Thoracic aorta (tissue), 2 donors: ENCODE measurements at places on chromosomes 12 and 14. TPM values are rescaled to one million over a fixed set of nuclear protein-coding genes. Genes with fewer than 3 reads are reported as not detected.
A peak's percentile ranks its signal among the peaks of the same experiment; 100 is the strongest.

DNA sequence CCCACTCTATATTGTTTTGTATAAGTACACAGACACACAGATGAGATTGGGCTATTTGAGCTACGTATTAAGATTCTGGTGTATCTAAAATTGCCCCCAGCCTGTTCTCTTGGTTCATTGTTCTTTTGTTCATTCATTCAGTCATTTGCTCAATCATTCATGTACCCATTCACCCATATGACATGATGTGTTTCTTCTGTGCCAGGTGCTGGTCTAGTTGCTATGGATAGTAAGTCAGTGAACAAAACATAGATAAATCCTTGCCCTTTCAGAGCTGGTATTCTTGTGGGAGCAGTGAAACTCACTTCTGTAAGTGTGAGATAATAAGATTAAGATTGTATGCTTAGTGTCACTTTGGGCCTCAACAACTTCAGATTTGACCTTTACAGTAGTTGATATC lies 191.3 kb downstream of the TMTC2 start:
- H3K27ac ChIP-seq = no peak overlapping the region
- no peaks in the 10 kb centered on the region for H3K36me3 ChIP-seq
- no peaks in the 10 kb centered on the region for H3K27me3 ChIP-seq
- peaks cover 6% of the 10 kb centered on the region for H3K4me1 ChIP-seq
- no peak overlapping the region for H3K4me3 ChIP-seq
- no peak for DNase-seq

- no peaks in the 10 kb centered on the region for H3K4me1 ChIP-seq
- H3K27ac ChIP-seq = no peak overlapping the region
- no peaks in the 10 kb centered on the region for H3K27me3 ChIP-seq
- no peaks in the 10 kb centered on the region for H3K36me3 ChIP-seq
These were observed 48.3 kb upstream of the COCH start for GRCh38 chr14:30826070-30826469.

DNA sequence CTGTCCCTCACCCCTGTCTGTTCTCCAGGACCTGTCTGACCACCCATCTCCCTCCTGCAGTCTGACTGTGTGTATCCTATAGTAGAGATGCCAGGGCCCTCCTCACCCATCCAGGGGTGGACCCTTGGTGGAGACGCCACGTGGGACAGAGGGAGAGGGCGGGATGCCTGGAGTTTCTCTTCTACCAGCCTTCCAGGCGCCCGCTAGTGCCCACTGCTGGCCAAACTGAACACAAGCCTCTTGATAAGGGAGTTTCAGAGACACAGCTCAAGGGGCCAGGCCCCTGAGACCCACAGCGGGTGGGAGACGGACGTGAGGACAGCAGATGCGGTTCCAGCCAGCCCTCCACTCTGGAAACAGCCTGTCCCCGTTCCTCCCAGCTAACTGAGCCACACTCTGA lies 147.3 kb downstream of the RBM19 start:
- no peak overlapping the region for H3K4me3 ChIP-seq
- H3K27ac ChIP-seq = no peak overlapping the region
- H3K36me3 ChIP-seq = no peaks in the 10 kb centered on the region
- no peaks in the 10 kb centered on the region for H3K4me1 ChIP-seq
- DNase-seq = no peak

DNA sequence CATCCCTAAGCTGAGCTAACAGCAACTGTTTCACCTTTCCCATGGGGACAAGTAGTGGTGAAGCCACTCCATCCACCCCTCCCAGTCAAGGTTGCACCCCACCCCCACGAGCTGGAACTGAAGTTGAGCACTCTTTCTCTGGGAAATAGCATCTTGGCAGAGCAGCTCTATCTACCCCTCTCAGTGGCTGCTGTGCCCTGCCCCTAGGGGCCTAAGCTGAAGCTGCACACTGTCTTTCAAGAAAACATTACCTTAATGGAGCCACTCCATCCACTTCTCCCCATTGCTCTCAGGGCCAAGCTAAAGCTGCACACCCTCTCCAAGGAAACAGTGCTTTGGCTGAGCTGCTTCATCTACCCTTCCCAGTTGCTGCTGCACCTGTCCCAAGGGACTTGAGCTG lies 170.6 kb upstream of the CCDC196 start:
- no peak for DNase-seq
- H3K27me3 ChIP-seq = no peaks in the 10 kb centered on the region
- no peak overlapping the region for H3K27ac ChIP-seq
- H3K36me3 ChIP-seq = no peaks in the 10 kb centered on the region
- H3K4me3 ChIP-seq = no peak overlapping the region

GRCh38 chr12:90245391-90245790 lies 536.8 kb upstream of the ATP2B1 start:
- H3K36me3 ChIP-seq = no peaks in the 10 kb centered on the region
- H3K4me1 ChIP-seq = peaks cover 23% of the 10 kb centered on the region
- no peak overlapping the region for H3K27ac ChIP-seq
- no peaks in the 10 kb centered on the region for H3K27me3 ChIP-seq

- H3K27me3 ChIP-seq = no peaks in the 10 kb centered on the region
- DNase-seq = no peak
These were observed 69.4 kb downstream of the SPATA7 start for GRCh38 chr14:88454886-88455285.

Gene GPR135
- total RNA-seq = 13.8 TPM

Gene KRT74
- not detected for total RNA-seq

DNA sequence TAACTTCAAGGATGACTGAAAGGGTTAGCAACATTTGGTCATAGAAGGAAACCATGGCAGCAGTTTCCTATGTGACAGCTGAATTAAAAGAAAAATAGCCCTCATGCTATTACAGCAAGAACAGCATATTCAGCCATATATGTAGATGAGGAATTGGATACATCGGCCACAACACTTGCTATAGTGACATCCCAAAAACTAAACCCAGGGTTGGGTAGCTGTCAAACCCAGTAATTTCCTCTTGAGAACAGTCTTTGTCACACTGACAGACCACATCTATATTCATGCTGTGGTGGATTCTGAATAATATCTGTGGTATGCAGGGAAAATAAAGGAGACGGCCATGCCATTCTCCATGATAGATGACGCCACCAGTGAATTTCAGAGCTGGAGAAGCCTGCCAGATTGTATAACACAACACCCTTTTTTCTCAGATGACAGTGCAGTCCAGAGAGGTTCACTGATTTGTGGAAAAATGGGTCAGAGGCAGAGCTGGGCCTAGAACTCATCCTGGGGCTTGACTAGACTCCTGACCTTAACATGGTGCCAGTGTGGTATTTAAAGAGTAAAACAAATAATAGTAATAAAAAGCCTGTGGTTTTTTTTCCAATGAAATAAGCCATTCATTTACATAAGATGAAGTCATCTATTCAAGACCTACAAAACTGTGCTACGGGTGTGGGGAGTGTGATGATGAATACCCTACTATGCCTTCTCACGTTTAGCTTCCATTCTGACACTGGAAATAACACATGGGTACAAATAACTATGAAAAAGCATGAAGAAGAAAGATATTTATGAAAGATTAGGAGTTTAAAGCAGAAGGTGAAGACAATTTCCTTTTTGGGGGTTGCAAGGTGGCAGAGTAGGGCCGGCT lies 32.3 kb downstream of the EFCAB11 start:
- H3K27me3 ChIP-seq = no peaks in the 10 kb centered on the region
- peak overlapping the region; percentile 1 for H3K27ac ChIP-seq
- no peak for DNase-seq
- no peaks in the 10 kb centered on the region for H3K36me3 ChIP-seq

Gene LHX5
- total RNA-seq = not detected

DNA sequence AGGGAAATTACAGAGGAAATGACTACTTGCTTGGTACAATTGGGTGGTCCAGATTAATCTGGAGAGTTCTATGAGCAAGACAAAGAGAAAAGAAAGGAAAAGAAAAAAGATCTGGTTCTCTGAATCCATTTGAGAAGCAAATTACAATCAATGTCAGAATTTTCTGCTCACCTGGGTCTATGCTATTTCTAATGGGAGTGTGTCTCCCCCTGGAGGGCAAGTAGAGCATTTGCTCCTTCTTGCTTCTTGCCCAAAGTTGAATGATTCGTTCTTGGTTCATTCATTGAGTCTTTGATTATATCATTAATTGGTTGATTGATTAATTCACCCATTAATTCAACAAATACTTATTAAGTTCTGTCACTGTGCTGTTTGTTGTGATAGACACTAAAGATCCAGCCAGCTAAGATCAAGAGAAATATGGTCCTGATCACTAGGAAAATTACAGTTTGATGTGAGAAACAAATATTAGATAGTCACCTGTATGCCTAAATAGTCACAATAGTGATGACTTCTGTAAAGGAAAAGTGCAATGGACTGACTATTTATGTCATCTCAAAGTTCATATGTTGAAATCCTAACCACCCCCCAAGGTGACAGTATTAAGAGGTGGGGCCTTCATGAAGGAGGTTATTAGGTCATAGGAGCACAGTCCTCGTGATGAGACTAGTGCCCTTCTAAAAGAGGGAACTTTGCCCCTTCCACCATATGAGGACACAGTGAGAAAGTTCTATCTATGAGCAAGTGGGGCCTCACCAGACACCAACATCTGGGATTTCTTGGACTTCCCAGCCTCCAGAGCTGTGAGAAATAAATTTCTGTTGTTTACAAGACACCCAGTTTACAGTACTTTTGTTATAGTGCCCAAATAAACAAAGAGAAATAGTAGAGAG lies 8.0 kb upstream of the ASB8 start:
- H3K4me1 ChIP-seq = no peaks in the 10 kb centered on the region
- H3K36me3 ChIP-seq = no peaks in the 10 kb centered on the region
- H3K27ac ChIP-seq = no peak overlapping the region
- no peaks in the 10 kb centered on the region for H3K27me3 ChIP-seq

Gene HOXC4
- 1.2 TPM for total RNA-seq

DNA sequence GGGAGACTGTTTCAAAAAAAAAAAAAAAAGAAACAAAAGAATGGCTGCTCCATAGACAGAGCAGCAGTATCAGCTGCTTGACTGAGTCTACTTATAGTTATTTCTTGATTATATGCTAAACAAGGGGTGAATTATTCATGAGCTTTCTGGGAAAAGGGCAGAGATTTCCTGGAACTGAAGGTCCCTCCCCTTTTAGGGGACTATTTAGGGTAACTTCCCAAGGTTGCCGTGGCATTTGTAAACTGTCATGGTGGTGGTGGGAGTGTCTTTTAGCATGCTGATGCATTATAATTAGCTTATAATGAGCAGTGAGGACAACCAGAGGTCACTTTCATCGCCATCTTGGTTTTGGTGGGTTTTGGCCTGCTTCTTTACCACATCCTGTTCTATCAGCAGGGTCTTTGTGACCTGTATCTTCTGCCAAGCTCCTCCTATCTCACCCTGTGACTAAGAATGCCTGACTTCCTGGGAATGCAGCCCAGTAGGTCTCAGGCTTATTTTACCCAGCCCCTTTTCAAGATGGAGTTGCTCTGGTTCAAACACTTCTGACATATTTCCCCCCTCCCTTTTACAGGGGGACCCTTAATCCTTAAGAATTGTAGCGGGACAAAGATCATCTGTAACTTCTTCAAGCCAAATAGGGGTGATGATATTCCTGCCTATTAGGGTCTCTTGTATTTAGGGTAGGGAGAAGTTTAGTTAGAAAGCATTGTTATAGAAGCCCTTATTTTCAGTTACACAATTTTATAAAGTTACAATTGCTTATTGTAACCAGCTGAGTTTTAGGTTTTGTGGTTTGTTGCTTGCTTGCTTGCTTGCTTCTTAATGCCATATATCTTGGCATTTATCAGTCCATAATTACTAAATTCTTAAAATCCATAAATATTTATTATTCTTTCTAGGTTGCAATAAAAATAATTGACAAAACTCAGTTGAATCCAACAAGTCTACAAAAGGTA lies 42.5 kb downstream of the MARK3 start:
- peaks cover 25% of the 10 kb centered on the region for H3K4me1 ChIP-seq
- no peak for DNase-seq
- no peak overlapping the region for H3K4me3 ChIP-seq
- no peaks in the 10 kb centered on the region for H3K27me3 ChIP-seq

- H3K27ac ChIP-seq = peak overlapping the region; percentile 97
- H3K4me1 ChIP-seq = peaks cover 28% of the 10 kb centered on the region
- peak; percentile 21 for DNase-seq
- no peaks in the 10 kb centered on the region for H3K36me3 ChIP-seq
- H3K27me3 ChIP-seq = no peaks in the 10 kb centered on the region
These were observed 1.9 kb downstream of the BCL7A start for GRCh38 chr12:122023339-122024131.

DNA sequence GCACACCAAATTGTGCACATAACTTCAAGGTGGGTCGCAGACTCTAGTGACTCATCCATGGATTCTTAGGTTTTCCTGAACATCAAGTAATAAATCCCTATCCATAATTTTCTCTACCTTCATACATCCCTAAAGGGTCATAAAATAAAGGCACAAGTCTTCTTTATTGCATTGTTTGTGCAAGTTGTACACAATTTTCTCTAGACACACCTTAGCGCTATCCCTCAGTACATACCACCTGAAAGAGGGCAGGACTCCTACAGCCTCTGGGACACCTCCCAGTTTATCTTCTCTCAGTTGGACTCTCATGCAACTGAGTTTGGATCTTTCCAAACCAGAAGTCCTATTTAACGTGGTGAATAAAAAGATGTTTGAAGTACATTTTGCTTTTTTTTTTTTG lies 168.5 kb upstream of the BMP4 start:
- DNase-seq = no peak
- H3K36me3 ChIP-seq = no peaks in the 10 kb centered on the region
- peaks cover 17% of the 10 kb centered on the region for H3K4me1 ChIP-seq

- no peak overlapping the region for H3K27ac ChIP-seq
- no peaks in the 10 kb centered on the region for H3K27me3 ChIP-seq
- no peak for DNase-seq
- peaks cover 11% of the 10 kb centered on the region for H3K36me3 ChIP-seq
These were observed 58.0 kb upstream of the TSPAN9 start for GRCh38 chr12:3019005-3019680.

DNA sequence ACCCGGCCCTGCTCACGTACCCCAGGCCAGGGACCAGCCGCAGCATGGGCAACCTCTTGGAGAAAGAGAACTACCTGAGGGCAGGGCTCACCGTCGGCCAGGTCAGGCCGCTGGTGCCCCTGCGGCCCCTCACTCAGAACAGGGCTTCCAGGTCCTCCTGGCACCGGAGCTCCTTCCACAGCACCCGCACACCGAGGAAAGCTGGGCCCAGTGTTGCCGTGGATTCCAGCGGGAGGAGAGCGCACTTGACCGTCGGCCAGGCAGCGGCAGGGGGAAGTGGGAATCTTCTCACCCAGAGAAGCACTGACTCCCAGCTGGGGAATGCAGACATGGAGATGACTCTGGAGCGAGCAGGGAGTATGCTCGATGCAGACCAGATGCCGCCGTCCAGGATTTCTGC lies 7.9 kb upstream of the VAMP1 start:
- H3K27me3 ChIP-seq = no peaks in the 10 kb centered on the region
- no peaks in the 10 kb centered on the region for H3K4me1 ChIP-seq
- no peak for DNase-seq
- no peaks in the 10 kb centered on the region for H3K36me3 ChIP-seq
- no peak overlapping the region for H3K4me3 ChIP-seq

- no peaks in the 10 kb centered on the region for H3K4me1 ChIP-seq
- no peaks in the 10 kb centered on the region for H3K27me3 ChIP-seq
- no peak for DNase-seq
- H3K4me3 ChIP-seq = no peak overlapping the region
- no peaks in the 10 kb centered on the region for H3K36me3 ChIP-seq
- H3K27ac ChIP-seq = no peak overlapping the region
These were observed 45.7 kb upstream of the RFLNA start for GRCh38 chr12:124248941-124249825.

GRCh38 chr14:100772607-100773165 lies 46.0 kb downstream of the DLK1 start:
- no peaks in the 10 kb centered on the region for H3K4me1 ChIP-seq
- no peak for DNase-seq
- no peaks in the 10 kb centered on the region for H3K36me3 ChIP-seq
- H3K4me3 ChIP-seq = no peak overlapping the region
- H3K27me3 ChIP-seq = no peaks in the 10 kb centered on the region
